ENCODE measurements at places on chromosomes 6 and 20.

GRCh38 chr6:117280922-117281321 is 15.6 kb downstream of the VGLL2 start:
- no peak for DNase-seq

DNA sequence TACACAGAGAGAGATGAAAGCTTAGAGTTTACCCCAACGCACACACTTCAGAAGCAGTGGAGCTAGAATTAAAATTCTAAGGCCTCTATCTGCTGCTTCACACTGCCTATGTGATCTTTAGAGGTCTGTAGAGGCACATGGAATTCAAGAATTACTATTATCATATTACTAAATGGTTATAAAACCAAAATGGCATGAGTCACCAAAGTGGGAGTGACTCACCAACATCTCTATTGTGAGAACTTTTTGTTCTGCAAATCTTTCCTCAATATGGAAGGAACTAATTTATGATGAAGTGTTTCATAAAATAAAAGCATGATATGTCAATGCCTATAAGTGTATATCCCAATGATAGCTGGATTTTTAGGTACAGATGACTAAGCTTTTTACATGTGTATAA is 28.5 kb upstream of the TMEM244 start:
- no peak for DNase-seq

GRCh38 chr6:89750338-89750737 is 69.3 kb downstream of the MDN1 start:
- no peak for DNase-seq

DNA sequence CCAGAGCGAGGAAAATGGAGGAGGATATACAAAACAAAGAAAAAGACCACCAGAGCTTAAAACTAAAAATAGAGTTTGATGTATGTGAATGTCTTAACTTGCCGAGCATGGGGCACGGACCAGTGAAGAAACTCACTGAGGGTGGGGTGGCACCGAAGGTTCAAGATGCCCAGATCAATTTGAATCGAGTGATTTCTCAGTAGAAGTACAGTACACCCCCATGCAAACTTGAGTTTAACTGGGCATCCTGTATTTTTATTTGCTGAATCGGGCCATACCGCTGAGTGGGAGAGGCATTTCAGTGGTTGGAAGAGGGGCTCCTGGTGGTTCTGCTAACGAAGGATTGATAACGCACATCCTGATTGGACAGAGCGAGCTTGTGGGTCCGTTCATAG is 81.7 kb downstream of the ANKRD60 start:
- DNase-seq = no peak
